ENCODE measurements at places on chromosomes 5 and 9.
A peak's percentile ranks its signal among the peaks of the same experiment; 100 is the strongest.

- DNase-seq = peak; percentile 13
Measured at GRCh38 chr5:113133211-113133975, 156.8 kb downstream of the DCP2 start.

DNA sequence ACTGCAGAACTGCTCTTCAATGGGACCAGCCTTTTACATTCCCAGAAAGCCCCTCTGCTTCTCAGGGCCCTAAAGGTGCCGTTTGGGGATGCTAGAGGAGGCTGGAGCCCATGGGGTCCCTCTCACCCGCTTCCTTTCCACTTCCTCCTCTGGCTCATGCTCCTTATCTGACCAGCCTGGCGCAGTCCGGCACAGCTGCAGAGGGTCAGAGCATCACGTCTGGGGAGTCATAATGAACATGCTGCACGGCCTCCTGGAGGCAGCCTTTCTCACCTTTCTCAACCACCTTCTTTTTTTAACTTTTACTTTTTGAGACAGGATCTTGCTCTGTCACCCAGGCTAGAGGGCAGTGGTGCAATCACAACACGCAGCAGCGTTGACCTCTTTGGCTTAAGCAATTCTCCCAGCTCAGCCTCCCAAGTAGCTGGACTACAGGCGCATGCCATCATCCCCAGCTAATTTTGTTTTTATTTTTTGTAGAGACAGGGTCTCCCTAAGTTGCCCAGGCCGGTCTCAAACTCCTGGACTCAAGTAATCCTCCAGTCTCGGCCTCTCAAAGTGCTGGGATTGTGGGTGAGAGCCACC lies 15.1 kb upstream of the TCF7 start:
- no peak for DNase-seq

- no peak for DNase-seq
Measured at GRCh38 chr9:91071184-91071990, 269.8 kb downstream of the SYK start.

DNA sequence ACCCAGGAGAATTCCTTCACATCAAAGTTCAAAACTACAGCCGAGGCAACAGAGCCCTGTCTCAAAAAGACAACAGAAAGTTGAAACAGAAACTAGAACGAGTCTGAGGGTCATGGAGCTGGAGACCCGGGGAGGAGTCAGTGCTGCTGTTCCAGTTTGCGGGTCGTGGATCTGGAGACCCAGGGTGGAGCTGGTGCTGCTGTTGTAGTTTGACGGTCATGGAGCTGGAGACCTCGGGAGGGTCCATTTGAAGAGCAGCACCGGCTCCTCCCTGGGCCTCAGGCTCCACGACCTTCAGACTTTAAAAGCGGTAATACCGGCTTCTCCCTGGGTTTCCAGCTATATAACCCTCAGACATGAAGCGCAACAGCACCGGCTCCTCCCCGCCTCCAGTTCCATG lies 13.0 kb upstream of the LCN15 start:
- DNase-seq = no peak

GRCh38 chr5:30693326-30693725 lies 500.2 kb upstream of the CDH6 start:
- no peak for DNase-seq

DNA sequence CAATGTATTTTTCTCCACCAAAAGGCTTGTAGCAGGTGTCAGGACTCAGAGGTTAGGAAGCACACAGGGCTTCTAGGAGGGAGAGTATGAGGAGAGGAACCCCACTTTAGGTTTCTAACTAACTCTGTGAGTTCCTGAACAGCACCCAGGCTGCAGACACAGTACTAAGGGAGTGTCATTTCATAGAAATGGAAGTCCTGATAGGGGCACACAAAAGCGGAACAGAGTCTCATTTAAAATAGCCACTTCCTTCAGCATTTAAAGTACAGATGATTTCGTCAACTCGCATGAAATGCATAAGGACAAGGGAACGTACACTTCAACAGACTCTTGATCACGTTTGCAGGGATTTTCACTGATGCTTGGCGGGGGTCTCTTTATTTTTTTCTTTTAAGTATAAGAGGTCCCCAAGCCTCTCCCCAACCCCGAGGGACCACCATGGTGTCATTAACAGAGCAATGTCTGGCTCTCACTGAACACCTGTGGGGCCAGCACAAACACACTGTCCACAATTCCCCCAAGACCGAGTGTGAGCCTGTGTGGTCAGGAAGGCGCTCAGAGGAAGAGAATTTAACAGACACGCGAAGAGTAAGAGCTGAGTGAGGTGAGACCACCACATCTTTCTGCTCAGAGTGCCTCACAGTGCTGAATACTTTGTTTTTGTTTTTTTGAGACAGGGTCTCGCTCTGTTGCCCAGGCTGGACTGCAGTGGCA lies 82.3 kb downstream of the SECISBP2 start:
- no peak for DNase-seq

- no peak for DNase-seq
Measured at GRCh38 chr5:6573651-6574101, 59.2 kb downstream of the NSUN2 start.

GRCh38 chr9:81379655-81380054 lies 309.7 kb downstream of the TLE1 start:
- no peak for DNase-seq

GRCh38 chr5:176695073-176695472 lies 47.8 kb downstream of the TSPAN17 start:
- no peak for DNase-seq

GRCh38 chr9:127455324-127455992 lies 4.1 kb downstream of the LRSAM1 start:
- no peak for DNase-seq

- DNase-seq = no peak
Measured at GRCh38 chr9:126372716-126373115, 46.1 kb downstream of the MVB12B start.

GRCh38 chr9:113298924-113299770 lies 4.0 kb downstream of the RNF183 start:
- no peak for DNase-seq

DNA sequence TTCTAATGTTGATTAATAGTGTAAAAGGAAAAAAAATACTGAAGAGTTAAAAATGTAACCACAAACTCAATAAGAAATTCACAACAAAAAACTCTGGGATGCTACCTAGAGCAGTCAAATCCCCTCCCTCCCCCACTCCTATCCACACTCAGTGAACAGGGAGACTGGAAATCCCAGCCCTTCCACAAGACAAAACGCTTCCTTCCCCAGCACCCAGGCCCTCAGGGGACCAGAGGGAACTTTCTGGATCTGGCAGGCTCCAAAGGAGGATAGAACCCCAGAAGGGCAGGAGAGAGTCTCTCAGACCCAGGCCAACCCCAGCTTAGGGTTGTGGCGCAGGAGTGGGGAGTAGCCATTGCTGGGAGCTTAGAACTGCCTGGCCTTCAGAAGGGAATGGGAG lies 55.0 kb downstream of the DCP2 start:
- DNase-seq = no peak

DNA sequence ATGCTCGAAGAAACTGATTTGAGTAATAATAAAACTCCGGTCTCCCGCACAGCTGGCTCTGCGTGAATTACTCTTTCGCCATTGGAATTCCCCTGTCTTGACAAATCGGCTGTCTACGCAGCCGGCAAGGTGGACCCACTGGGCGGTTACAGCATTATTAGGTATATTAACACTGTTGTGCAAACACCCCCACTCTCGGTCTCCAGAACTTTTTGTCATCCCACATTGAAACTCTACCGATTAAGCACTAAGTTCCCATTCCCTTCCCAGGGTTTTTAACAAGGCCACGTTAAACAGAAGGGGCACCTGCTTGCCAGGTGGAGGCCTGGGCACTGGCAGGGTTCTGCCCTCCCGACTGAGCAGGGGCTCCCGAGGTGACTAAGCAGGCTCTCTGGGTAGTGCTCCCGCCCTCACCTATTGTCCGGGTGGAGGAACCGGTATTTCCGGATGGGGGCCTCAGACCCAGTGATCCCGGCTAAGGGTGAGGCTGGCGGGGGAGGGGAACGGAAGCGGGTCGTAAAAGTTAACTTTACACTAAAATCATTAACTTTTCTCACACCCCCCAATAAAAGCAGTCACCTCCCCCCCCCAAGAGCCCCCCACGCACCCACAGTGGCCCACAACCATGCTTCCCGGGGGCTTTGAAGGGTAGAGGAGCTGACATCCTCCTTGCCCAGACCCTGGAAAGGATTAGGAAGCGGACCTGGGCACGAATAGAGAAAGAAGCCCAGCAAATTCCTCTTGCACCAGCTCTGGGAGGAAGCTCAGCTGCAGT lies 53.5 kb upstream of the TJP2 start:
- DNase-seq = no peak

DNA sequence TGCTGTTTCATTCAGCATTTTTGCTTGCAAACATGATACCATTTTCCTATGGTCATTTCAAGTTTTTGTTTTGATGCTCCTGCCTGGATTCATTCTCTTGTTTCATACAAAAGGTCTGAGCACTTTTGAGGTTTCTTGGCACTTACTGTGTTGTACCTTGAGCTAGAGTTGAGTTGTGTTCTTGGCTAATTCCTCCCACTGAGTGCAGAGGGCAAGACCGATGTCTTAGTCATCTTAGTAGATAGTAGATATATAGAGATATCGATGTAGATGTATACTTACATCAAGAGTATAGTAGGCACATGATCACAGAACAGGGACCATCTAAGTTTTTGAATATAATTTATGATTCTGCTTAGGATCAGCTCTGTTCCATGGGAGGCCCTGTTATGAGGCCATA lies 366.6 kb downstream of the OSTF1 start:
- no peak for DNase-seq

- no peak for DNase-seq
Measured at GRCh38 chr9:133945314-133945975, 46.7 kb downstream of the VAV2 start.

DNA sequence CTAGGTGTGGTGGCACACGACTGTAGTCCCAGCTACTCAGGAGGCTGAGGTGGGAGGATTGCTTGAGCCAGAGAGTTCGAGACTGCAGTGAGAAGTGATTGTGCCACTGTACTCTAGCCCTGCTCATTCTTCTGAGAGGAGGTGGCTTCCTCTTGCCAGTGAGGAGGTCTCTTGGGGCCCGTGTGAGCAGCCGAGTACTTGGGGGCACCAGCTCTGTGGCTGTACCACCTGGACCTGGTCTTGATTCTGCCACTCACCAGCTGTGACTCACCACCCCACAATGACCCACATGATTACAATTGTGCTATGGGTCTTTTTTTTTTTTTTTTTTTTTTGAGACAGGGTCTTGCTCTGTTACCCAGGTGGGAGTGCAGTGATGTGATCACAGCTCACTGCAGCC lies 18.0 kb upstream of the CRB2 start:
- no peak for DNase-seq

GRCh38 chr5:74798977-74799911 lies 32.2 kb downstream of the NSA2 start:
- no peak for DNase-seq

GRCh38 chr5:142246258-142246657 lies 78.6 kb downstream of the SPRY4 start:
- DNase-seq = peak; percentile 45

DNA sequence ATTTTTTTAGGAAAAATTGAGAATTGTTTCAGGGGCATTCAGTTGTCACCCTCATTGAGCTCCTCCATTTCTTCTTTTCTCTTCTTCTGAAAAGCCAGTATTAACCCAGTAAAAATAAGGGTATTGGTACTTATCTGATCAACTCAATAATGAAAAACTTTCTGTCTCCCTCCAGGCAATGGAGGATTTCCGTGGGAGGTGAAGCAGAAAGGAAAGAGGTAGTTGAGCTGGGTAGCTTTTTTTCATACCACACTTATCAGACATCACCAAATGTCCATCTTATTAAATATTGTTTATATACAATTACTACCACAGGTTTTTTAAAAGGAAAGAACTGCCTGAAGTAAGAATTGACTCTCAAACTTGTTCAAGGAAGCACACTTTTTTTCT lies 731.1 kb upstream of the ZNF608 start:
- no peak for DNase-seq

- no peak for DNase-seq
Measured at GRCh38 chr9:13352451-13352979, 73.0 kb upstream of the MPDZ start.

DNA sequence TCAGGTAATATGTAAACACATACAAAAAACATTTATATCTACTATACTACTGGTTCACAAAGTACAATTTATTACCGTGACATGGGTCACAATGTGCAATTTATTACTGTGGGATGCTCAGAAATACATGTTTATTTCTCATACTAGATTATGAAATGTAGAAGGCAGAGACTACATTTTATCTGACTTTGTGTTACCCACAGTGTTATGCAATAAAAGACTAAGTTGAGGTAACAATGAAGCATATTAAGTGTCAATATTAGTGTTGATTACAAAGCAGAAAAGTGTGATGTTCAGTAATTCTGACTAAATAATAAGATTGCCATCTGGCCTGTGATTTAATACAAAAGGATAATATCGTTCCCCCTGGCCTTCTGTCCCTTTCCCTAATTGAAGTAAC lies 42.4 kb downstream of the CPLANE1 start:
- no peak for DNase-seq

DNA sequence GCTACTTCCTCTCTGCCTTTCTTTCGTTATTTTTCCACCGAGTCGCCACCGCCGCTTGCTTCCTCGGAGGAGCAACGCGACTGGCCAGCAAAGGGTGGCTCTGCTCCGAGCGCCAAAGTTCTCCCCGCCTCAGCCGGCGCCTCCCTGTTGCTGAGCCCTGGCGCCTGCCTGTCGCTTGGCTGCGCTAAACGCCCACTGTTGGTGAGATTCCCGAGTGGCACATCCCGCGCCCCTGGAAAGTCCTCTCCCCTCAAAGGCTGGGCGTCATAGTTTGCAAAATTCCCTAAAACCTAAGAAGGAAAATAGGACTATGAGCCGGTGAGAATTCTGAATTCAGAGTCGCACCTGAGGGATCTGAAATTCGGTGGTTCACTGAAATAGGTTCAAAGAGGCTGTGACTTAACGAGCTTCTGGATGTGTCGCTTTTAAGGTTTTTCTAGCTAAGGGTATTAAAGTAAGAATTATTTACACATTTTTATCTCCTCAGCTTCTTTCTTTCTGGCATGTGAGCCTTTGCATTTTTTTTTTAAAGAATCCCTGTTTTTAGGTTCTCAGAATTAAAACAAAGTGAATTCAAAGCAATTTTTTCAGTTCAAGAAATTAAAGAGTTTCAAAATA lies at the start of gene GRIN3A:
Gene GRIN3A (minus strand): TSS at position 82 of the 618 bp plus-strand sequence. CDS start 668 bp downstream, outside the sequence.
- no peak for DNase-seq

- DNase-seq = no peak
Measured at GRCh38 chr5:13606051-13606450, 338.4 kb downstream of the DNAH5 start.

GRCh38 chr5:38634568-38635369 lies 78.3 kb upstream of the LIFR start:
- no peak for DNase-seq

- DNase-seq = no peak
Measured at GRCh38 chr5:75568202-75568601, 43.1 kb upstream of the ANKDD1B start.

Data from skin of body (tissue), 3 donors.